GM12891 (cell line): ENCODE measurements at places on chromosomes 11 and 22.

- DNase-seq: no peak
Measured at GRCh38 chr22:29142116-29142515, 63.6 kb upstream of the EMID1 start.

GRCh38 chr22:25334162-25334490 lies 114.7 kb downstream of the CRYBB2 start:
- no peak for DNase-seq

- no peak for DNase-seq
Measured at GRCh38 chr11:102320188-102320587, 2.9 kb downstream of the BIRC3 start.

GRCh38 chr11:60987577-60988277 lies 16.2 kb downstream of the CD6 start:
- DNase-seq: no peak

- DNase-seq: peak; percentile 42
Measured at GRCh38 chr11:116605543-116606459, 167.0 kb downstream of the BUD13 start.

GRCh38 chr11:31810779-31811647 lies at the start of gene PAX6:
PAX6 (minus strand) TSS chr11:31811322; CDS start chr11:31806411, 4,911 bp downstream.
- DNase-seq: no peak

DNA sequence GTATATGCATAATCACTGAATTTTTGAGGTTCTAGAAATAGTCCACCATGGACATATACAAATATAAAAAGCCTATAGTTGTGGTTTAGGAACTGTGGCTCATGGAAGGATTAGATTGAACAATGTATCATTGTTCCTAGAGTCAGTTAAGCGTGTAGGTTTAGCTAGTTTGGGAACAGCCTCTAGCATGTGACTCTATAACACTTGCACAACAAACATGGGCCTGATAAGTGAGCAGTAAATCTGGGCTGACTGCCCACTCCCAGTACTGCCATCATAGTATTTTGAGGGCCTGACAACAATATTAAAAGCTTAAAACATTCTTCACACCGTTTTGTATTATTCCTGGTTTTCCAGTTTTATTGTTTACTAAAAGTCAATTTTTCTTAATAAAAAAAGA lies 47.0 kb downstream of the YAP1 start:
- no peak for DNase-seq

GRCh38 chr11:76103460-76103859 lies 102.8 kb downstream of the WNT11 start:
- no peak for DNase-seq

DNA sequence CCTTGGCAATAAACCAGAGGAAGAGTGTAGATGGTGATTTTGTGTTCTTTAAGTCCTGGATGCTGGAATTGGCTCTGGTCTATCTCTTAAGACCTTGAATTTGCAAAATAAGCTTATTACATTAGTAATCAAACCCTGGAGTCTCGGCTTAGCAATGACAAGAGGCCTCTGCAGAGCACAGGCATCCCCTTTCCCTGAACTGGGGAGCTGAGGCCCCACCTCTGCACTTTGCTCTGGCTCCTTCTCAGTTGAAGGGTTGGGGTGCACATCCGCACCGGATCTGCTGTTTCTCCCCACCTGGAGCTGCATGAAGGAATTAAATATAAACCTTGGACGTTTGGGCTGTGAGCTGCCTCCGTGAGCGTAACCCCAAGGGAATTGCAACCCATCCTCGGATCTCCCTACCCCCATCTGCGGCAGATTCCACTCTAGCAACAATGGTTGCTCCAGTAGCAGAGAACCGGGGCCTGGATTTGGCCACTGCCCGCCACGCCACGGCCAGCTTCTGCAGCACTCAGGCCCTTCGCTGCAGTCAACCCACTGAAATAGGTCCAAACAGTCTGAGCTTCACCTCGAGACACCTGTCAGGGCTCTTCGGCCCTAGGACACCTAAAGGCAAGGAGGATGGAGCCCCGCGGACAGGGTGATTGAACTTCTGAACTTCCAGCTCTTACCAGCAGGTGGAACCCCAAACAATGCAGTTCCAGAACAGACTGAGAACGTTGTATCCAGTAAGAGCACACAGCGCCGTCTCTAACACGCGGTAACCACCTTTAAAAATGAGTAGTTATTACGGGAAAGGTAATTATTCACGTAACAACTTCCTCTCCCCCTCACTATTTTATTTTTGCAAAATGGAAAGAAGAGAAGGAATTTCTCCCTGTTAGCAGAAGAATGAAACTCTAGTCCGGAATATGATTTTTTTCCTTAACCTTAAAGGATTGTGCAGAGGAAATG lies 54.8 kb upstream of the CAPRIN1 start:
- DNase-seq: peak; percentile 46

DNA sequence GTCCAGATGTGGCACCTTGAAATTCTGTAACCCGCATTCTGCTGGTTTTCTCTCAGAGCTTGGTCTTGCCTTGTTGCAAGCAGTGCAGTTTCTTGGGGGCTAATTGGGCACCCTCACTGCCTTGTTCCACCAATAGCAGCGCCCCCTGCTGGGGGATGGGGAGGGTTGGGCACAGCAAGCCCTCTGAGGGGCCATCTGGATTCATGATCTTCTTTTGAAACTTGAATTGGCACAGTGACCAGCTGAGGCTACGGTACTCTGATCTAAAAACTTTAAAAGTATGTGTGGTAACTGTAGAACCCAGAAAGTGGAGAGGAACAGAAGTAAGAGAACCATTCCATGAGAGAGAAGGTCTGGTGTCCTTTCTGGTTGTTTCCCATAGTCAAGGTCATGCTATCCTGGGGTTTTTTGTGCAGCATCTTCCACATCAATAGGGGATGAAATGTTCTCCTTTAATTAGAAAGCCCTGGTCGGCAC lies 64.2 kb downstream of the MED15 start:
- peak; percentile 64 for DNase-seq

DNA sequence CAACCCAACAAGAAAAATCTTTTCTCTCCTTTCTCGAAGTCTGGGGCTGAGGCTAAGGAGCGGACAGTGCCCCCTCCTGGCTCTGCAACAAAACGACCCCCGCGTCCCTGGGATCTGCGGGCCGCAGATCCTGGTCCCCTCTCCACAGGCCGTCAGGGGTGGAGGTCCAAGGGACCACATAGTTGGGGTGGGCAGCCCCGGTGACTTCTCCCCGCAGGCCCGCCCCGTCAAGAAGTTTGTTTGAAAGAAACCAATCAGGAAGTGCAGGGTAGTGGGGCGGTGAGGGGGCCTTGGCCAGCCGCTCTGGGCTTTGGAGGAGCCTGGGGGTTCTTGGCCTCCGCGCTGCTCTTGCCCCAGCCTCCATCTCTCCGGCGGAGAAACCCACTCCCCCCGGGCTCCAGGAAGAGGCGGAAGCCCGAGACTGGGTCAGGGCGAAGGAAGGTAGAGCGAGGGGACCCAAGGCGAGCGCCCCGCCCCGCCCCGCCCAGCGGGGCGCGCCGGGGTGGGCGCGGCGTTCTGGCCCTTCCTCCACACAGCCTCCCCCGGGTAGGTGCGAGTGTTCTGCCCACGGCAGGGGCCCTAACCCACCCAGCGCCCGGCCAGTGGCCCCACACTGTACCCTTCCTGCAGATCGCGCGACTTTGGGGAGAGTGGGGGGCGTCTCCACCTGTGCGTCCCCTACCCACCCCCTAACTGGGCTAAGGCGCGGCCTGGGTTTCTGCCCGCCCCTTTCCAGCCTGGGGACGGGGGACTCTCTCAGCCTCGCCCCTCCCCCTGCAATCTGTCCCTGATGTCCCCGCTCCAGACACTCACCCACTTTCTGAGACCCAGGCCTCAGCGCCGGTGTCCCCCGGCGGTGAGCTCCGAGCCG lies 1.3 kb downstream of the TP53I11 start:
- DNase-seq: no peak

DNA sequence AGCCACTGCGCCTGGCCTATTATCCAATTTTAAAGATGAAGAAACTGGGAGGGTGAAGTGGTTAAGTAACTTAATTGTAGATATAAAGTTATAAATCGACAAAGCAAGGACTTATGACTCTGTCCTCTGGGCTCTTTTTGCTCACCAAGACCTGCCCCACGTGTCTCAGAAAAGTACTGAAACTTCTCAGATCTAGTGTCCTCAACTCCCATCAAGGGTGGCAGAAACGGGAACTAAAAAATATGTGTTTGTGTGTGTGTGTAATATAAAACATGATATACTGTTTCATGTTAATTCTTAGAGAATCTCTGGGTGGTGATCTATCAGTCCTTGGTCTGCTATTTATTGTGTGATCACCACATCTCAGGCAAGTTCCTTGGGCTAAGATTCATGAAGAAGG lies 104.9 kb downstream of the GAB2 start:
- no peak for DNase-seq

DNA sequence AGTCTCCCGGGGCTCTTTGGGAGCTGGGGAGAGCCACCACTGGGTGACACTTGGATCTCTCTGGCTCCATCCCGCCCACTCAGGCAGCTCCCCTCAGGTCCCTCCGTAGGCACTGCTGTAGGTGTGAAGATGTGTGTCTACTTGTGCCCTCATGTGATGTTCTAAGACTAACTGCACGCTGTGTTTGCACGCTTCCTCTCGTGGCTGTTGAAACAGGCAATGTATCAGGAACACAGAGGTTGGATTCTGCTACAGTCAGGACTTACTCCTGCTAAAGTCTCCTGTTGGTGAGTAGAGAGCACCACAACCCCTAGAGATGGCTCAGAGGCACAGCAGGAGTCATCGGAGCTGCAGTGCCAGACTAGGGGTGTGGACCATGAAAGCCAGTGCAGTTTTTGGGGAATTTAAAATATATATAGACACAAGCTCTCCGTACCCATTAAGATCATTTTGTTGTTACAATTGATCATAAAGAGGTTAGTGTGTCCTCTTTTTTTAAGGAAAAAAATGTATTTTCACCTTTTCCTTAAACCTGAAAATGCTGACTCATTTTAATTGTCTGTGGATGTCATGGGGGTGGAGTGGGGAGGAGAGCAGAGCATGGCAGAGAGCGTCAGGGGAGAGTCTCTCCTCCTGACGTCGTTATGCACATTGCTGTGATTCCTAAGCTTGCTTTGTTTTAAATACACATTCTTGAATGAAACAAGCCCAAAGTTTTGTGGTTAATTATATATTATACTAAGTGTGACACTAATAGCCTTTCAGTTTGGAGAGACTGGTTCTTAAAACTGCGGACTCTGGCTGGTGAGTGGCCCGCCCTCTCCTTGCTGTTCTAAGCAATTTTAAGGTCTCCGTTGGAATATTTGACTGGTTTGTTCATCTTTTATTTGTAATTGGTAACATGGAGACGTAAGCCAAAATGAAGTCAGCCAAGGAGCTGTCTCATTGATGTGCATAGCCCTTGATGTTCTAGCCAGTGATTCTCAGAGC lies 16.2 kb upstream of the CTTN start:
- no peak for DNase-seq

DNA sequence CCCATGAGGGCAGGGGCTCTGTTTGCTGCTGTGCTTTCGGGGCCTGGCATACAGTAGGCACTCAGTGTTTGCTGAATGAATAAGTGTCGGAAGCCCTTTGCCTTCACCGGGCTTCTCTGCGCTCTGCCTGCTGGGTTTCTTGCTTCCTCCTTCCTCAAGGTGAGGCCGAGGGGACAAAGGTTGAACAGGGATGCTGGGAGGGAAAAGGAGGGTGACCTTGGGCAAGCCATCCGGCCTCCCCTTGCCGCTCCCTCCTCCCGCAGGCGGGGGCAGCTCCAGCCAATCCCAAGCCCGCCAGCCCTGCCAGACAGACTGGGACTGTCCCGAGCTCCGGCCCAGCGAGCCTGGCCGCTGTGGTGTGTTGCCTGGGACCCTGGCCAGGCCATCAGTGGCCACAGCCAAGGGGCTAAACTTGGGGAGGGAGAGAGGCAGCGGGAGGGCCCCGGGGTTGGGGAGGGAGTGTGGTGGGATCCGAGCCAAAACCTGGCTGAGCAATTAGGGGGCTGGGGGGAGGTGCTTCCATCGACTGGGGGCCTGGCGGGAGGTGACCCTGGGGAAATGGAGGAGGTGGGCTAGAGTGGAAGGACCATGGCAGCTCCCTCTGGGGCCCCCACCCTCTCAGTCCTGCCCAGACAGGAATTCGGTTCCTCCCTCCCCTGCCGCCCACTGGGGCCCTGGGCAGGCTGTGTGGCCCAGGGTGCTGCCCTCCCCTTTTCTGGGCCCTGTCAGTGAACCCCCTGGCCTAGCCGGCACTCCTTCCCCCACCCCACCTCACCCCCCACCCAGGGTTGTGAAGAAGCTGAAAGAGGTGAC lies 3.4 kb upstream of the RCOR2 start:
- no peak for DNase-seq

- DNase-seq: no peak
Measured at GRCh38 chr11:131350872-131351271, 19.5 kb upstream of the NTM start.

GRCh38 chr22:21451545-21452520 lies 15.4 kb upstream of the TMEM191C start:
- DNase-seq: no peak

DNA sequence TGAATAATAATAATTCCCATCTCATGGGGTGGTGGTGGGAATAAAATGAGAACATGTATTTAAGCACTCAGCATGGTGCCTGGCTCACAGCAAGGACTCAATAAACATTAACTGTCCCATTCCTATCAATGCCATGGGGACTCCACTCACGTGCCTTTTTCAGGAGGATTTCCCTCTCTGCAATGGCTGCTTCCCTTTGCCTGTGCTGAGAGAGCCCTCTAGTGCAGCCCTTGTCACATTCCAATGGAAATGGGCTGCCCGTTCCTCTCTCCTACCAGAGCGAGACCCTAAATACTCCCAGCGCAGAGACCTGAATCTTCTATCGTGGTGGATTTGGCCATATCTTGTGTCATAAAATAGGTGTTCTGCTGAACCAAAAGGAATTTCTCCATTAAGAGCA lies 621.5 kb upstream of the B3GAT1 start:
- no peak for DNase-seq

DNA sequence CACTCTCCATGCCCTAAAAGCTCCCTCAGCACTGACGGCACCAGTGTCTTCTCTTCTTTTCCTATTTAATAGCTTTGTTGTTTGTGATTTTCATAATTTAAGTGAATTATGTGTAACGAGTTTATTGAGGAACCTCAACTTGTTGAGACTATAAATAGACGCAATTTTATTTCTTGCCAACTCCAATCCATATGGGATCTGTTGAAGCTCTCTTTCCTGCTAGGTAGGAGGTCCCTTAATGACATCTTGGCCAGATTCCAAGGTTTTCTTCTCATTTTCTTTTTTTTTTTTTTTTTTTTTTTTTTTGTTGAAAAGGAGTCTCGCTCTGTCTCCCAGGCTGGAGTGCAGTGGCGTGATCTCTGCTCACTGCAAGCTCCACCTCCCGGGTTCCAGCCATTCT lies 14.2 kb downstream of the RTL6 start:
- DNase-seq: no peak

- DNase-seq: no peak
Measured at GRCh38 chr11:118227865-118228785, 3.3 kb upstream of the JAML start.

DNA sequence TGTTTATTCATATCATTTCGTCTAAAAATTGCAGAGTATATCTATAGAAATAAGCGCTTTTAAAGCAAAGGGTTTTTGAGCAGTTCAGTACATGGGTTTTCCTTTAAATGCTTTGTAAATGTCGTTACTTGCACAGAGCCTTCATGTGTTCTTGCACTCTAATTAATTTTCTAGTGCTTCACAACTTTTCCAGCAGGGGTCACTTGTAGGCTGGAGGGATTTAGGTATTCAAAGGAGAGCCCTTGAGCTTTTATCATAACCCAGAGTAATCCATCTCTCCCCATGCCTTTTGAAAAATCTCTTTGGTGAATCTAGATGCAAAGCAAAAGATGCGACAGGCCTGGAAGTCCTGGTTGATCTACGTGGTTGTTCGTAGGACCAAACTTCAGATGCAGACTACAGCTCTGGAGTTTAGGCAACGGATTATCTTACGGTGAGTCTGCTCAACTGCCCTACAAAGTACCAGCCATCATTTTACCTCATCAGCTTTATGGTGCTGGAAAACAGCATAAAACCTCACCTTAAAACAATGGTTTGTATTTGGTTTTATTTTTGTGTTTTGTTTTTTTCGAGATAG lies 60.4 kb downstream of the SFI1 start:
- no peak for DNase-seq
